ENCODE measurements at places on chromosomes 1 and 21. TPM values are rescaled to one million over a fixed set of nuclear protein-coding genes. Genes with fewer than 3 reads are reported as not detected.

AGT gene
- total RNA-seq: not detected

GRCh38 chr1:13813398-13814012, 113.5 kb downstream of the PRDM2 start:
- no peaks in the 10 kb centered on the region for H3K27me3 ChIP-seq
- H3K36me3 ChIP-seq: no peaks in the 10 kb centered on the region
- no peak overlapping the region for H3K27ac ChIP-seq
- peaks cover 8% of the 10 kb centered on the region for H3K4me1 ChIP-seq
- no peak overlapping the region for H3K4me3 ChIP-seq

- H3K27me3 ChIP-seq: no peaks in the 10 kb centered on the region
- H3K27ac ChIP-seq: no peak overlapping the region
- H3K36me3 ChIP-seq: no peaks in the 10 kb centered on the region
- no peak overlapping the region for H3K4me3 ChIP-seq
- peaks cover 13% of the 10 kb centered on the region for H3K4me1 ChIP-seq
- DNase-seq: no peak
Observed at GRCh38 chr1:172405912-172406311, 14.6 kb upstream of the C1orf105 start.

GRCh38 chr1:202259705-202260104, 66.1 kb downstream of the LGR6 start:
- H3K27me3 ChIP-seq: peaks cover 36% of the 10 kb centered on the region
- no peak overlapping the region for H3K27ac ChIP-seq
- peaks cover 7% of the 10 kb centered on the region for H3K4me1 ChIP-seq
- no peak for DNase-seq
- H3K36me3 ChIP-seq: no peaks in the 10 kb centered on the region

DNA sequence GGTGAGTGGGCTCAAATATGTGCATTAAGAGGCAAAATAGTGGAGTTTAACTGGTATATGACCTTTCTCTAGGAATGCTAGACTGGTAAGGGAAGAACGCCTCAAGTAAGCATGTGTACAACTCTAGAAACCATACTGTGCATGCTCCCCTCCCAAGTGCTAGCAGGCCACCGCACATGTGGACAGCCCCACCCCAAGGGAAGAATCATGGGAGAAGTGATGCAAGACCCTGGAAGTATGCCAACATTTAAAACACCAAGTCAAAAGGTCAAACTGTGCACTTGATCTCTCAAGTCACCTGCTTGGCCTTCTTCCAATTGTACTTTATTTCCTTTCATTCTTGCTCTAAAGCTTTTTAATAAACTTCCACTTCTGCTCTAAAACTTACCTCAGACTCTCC, 120.4 kb downstream of the WDR3 start:
- no peaks in the 10 kb centered on the region for H3K36me3 ChIP-seq
- H3K27ac ChIP-seq: no peak overlapping the region
- no peaks in the 10 kb centered on the region for H3K27me3 ChIP-seq
- no peaks in the 10 kb centered on the region for H3K4me1 ChIP-seq

GRCh38 chr1:65178235-65178634, 30.2 kb downstream of the AK4 start:
- H3K4me1 ChIP-seq: no peaks in the 10 kb centered on the region
- H3K4me3 ChIP-seq: no peak overlapping the region
- no peak overlapping the region for H3K27ac ChIP-seq
- H3K27me3 ChIP-seq: peaks cover 12% of the 10 kb centered on the region
- no peak for DNase-seq

DNA sequence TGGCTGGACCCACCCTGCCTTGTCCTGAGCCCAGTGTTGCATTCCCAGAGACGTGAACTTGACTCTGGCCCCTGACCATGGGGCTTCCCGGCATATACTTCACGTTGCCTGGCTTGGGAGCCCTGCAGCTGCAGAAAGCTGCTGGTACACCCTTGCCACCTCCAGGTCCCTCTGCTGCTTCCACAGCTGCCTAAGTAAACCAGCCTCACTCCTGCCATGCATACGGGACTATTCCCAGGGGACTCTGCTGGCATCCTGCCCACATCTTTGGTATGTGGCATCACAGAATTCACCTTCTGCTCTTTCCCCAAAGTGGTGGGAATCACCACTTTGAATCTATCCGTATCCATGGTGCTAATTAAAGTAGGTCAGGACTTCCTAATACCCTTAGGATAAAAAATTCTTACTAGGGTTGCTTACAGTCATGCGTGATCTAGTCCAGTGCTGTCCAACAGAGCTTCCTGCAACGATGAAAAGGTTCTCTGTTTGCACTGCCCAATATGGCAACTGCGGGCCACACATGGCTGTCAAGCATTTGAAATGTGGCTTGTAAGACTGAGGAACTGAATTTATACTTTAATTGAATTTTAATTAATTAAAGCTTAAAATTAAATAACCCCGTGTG, 203.0 kb downstream of the GRIK3 start:
- DNase-seq: no peak
- no peak overlapping the region for H3K4me3 ChIP-seq
- H3K36me3 ChIP-seq: no peaks in the 10 kb centered on the region
- peaks cover 7% of the 10 kb centered on the region for H3K27me3 ChIP-seq

DNA sequence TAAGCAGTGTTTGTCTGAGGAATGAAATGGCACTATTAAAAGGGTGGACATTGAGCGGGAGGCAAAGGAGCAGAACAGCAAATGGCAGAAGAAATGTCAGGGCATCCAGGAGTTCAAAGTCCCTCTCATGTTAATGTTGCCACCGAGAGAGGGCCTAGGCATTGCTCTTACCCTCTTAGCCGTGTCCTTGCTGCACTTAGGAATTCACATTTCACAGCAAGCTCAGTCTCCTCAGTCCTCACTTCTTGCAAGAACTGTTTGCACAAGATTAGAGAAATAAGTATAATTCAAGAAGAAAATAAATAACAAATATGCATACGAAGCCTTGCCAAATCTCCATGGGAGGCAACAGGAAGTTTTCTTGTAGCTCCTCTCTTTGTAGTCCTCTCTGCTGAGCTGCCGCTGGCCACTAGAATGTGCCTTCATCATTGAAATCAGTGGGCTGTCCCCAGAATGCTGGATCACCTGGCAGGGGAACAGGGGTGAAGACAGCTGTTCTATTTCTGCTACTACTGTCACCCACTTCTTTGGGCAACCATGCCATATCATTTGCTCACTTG, 205.8 kb downstream of the ZNF326 start:
- no peaks in the 10 kb centered on the region for H3K36me3 ChIP-seq
- no peak for DNase-seq
- H3K4me3 ChIP-seq: no peak overlapping the region
- H3K4me1 ChIP-seq: no peaks in the 10 kb centered on the region

DNA sequence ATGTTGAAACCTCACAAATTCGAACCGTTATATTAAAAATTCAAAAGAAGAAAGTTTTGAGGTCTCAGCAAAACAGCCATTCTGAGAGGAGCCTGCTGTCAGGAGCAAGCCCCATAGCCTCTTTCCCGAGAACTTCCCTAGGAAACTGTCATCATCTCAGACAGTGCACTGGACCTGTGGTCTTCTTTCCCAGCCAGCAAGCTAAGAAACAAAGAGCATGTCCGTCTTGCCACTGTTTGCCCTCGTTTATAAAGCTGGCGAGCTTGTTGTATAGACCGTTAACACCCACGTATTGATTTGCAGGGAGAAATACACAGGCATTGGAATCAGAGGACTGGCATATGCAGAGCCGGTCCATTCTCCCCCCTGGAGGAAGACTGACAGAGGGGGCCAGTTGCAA, 407.0 kb downstream of the NPHP4 start:
- no peaks in the 10 kb centered on the region for H3K4me1 ChIP-seq
- H3K27me3 ChIP-seq: peaks cover 17% of the 10 kb centered on the region
- H3K36me3 ChIP-seq: no peaks in the 10 kb centered on the region
